ENCODE measurements at places on chromosomes 2 and 18. TPM values are rescaled to one million over a fixed set of nuclear protein-coding genes. Genes with fewer than 3 reads are reported as not detected.
A peak's percentile ranks its signal among the peaks of the same experiment; 100 is the strongest.

- DNase-seq: no peak
Observed at GRCh38 chr2:41994233-41994637, 53.6 kb upstream of the PKDCC start.

DNA sequence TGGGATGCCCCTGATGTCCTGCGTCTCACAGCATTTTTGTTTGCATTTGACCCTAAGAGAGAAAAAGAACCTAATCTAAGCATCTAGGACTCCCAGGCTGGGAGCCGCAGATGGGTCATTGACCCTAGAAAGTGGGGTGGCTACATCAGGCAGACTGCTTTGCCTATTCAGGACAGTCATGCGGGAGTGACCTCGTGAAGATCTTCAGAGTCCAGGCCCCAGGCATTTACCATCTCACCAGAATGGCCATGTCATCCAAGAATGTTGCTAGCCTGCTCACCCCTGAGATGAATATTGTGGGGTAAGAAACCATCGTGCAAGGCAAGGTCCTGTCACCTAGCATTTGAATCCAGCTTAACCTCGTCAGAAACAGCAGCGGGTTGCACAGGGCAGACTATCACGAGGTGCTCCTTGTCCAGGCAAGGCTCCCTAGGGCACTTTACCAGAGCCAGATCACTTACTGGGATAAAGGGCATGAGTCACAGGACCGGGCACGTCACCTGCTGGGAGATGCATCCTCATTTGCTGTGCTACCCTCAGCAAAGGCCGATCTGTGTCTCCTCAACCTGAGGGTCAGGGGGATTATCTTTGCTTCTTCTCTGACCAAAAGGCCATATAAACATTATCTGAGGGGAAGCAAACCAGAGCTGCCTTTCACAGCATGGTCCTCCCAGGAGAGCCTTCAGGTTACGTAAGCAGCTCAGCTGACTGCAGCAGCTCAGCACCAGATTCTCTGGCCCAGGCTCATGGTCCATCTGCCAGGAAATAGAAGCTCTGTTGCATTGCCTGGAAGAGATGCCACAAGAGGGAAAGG is 162.3 kb downstream of the ACKR3 start:
- peak; percentile 86 for DNase-seq

GRCh38 chr18:40874233-40874632 is 1080.8 kb upstream of the PIK3C3 start:
- DNase-seq: no peak

DNA sequence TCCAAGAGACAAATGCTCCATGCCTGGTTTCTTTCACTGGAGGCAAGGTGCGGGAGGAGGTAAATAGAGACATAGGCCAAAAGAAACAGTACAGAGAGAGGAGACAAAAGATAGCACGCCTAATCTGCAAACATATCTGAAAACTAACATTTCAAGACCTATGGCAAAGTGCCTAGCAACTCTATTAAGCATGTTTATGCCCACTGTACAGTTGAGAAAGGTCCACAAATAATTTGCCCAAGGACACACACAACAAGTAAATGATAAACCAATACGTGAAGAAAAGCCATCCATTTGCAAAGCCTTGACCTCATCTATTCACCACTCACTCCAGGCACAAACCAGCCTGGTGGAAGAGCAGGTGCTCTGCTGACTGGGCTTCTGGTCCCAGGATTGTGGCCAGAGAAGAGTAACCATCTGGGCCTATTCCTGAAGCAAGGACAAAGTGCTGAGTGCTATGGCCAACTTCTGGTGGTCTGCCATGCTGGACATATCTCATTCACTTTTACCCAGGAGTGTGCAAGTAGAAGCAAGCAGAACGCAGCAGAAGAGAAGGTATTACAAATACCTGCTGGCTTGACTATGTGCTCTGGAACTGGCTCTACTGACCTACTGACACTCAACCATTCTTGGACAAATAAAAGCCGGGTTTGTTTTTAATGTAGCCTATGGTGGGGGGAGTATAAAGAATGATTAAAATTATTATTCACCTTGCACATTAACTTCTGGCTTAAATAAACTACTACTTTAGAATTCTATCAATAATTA is 25.3 kb downstream of the TMEM131 start:
- no peak for DNase-seq

DNA sequence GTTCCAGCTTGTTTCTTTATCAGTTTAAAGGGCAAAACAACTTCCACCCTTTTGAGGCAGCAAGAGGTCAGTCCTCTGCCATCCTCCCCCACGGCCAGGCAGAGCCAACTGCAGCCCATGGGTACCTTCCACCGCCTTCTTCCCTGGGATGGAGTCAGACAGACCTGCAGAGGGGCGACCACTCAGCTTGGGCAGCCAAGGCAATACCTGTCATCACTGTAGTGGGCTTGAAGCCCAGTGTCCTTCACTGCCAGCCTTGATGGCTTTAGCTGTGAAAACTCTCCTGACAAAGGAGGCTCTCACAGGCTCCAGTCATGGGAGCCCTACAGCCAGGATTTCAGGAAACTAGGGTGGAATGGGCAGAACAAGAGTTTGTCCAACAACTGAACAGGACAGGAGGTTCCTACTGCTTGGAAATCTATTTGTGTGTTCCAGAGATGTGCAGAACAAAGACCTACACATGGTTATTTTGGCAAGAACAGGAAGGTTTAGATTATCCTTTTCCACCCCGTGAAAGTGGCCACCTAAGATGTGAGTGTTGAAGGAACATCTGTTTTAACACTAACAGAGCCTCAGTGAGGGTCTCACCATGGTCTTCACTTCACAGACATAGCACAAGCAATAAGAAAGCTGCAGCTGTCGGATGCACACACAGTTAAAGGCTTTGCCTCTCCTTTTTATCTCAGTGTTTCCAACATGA is 93.9 kb upstream of the RMDN2 start:
- no peak for DNase-seq

- no peak for DNase-seq
Observed at GRCh38 chr2:159052157-159052601, 83.7 kb downstream of the TANC1 start.

DNA sequence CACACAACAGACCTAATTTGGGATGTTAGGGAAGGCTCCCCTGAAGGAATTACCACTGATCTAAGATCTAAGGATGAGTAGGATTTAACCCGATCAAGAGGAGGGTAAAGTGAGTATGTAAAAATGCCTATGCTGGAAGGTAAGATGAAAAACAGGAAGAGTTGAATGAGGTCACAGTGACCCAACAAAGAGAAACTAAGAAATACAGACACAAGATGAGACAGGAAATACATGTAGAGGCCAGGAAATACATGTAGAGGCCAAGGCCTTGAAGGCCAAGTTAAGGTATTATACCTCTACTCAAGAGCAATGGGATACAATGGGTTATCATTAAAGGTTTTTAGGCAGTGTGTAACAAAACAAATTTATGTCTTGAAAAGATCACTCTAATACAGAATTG is 131.6 kb upstream of the TANK start:
- DNase-seq: no peak

GRCh38 chr2:48089644-48090043 is 183.3 kb upstream of the FBXO11 start:
- no peak for DNase-seq

- DNase-seq: no peak
Observed at GRCh38 chr2:105141099-105141614, 100.4 kb upstream of the GPR45 start.

- no peak for DNase-seq
Observed at GRCh38 chr2:151552287-151552686, 142.6 kb downstream of the RIF1 start.

- DNase-seq: peak; percentile 78
Observed at GRCh38 chr18:13611601-13612195, 114.7 kb downstream of the FAM210A start.

DNA sequence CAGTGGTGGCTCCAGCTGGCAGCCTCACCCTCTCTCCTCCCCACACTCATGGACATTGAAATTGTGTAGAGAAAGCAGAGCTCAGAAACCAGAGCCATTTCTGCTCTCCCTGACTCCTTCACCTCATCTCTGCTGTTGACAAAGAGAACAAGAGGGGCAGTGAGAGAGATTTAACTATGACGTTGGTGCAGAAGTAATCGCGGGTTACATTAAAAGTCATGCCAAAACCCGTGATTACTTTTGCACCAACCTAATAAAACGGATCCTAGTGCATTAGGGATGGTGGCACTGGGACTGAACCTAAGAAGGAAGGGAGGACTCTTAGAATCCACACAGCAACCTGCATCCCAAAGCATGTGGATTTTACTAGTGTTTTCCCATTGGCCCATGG is 113.3 kb upstream of the CDC42EP3 start:
- no peak for DNase-seq

DNA sequence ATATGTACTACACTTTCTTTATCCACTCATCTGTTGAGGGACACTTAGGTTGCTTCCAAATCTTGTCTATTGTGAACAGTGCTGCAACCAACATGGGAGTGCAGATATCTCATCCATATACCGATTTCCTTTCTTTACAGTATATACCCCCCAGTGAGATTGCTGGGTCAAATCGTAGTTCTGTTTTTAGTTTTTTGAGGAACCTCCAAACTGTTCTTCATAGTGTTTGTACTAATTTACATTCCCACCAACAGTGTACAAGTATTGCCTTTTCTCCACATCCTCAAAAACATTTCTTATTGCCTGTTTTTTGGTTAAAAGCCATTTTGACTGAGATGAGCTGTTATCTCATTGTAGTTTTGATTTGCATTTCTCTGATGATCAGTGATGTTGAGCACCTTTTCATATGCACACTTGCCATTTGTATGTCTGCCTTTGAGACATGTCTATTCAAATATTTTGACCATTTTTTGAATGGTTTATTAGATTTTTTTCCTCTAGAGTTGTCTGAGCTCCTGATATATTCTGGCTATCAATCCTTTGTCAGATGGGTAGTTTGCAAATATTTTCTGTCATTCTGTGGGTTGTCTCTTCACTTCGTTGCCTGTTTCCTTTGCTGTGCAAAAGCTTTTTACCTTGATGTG is 12.2 kb downstream of the PLEK start:
- no peak for DNase-seq

DNA sequence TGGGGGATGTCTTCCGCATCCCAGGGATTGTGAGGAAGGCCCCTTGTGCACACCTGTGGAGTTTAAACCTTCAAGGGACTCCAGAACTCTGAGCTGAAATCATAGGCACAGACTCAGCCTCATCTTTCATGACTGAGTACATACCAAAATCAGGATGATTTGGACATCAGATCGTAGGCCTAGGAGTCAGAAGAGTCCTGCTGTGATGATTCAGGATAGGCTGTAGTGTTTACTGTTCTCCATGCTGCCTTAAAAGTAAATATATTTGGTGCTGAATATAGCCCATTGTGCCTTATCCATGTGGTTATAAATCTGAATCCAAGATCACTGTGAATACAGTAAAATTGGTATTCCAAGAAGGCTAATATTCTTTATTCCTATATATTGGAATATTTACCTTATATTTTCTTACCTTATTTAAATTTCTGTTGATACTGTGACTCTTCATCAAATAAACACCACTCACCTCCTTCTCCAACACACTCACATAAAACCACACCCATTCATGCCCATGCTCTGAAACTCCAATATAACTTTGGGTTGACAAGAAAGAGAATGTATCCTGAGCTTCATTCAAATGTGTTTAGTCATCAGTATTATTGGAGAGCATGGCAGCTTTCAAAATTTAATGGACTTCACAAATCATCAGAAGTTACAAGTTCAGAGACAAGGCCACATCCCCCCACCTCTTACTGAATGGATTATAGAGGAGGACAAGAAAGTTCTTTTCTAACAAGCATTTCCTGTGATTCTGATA is 561.4 kb upstream of the LINC00305 start:
- DNase-seq: no peak

- peak; percentile 94 for DNase-seq
Observed at GRCh38 chr2:207625014-207625907, at the start of gene METTL21A. METTL21A (minus strand) TSS chr2:207625394; CDS start chr2:207624375, 1,019 bp downstream.

DNA sequence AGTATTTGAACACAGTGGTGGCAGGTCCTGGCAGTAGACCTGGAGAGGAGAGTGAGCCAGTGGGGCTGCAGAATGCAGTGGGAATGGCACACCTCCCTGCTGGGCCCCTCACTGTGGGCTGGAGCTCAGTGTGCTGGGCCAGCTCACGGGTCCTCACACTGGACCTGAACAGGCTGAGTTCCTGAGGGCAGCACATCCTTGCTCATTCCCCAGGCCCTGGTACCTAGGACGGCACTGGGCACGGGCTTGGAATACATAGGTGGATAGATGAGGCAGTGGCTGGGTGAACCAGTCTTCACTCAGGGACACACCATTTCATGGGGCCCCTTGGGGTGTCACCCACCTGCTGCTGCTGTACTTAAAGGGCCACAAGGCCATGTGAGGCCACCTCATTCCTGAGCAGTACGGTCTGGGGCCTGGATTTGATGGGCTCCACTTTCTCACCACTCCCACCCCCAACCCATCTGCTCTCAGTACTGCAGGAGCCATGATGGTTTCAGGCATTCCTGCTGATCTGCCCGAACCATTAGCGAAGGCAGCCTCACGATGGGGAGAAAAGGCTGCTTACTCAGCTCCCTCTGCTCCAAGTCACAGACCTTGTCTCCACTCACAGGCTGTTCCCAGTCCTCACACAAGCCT is 4.2 kb downstream of the TMEM177 start:
- no peak for DNase-seq

DNA sequence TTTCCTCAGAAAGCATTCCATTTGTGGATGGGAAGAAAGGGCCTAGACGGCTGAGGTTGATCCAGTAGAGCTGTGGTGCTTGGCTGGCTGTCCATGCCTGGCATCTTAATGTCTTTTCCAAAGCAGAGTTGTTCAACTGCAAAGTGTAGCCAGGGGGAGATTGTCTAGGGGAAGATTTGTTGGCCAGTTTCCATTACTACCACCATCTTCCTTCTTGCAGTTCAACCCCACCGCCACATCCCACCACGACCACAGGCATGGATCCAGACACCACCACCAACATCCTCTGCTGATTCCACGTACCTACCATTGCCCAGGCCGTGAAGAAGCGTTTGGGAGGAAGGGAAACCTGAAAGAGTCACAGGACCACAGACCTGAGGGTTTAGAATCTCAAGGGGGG is 50.7 kb upstream of the HAAO start:
- peak; percentile 15 for DNase-seq

DNA sequence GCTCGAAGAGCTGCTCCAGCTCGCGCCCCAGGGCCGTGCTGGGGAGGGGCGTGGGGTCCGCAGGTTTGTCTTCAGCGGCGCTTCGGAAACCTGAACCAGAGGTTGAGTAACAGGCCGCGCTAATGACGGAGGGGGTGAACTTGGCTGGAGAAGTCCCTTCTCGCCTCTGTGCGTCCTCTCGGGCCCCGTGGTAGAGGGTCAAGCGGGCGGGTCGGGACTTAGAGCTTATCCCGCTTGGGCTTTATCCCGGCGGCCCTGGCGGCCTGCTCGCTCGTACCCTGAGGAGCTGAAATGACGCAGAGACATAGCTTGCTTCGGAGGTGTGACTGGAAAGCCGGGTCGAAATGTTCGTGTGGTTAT is 479 bp downstream of the RNMT start:
- DNase-seq: peak; percentile 81

SCN2A gene
- 0.16 TPM for total RNA-seq

REG3G gene
- total RNA-seq: not detected

RTP5 gene
- total RNA-seq: not detected

ODC1 gene
- 37.2 TPM for total RNA-seq

ASIC4 gene
- not detected for total RNA-seq

XDH gene
- total RNA-seq: not detected

TAF4B gene
- total RNA-seq: 1.2 TPM

FAM228A gene
- 0.22 TPM for total RNA-seq

CCDC74B gene
- total RNA-seq: 0.97 TPM
